ENCODE measurements at places on chromosomes 6 and 20. TPM values are rescaled to one million over a fixed set of nuclear protein-coding genes. Genes with fewer than 3 reads are reported as not detected.

The DEFB124 gene
- total RNA-seq: not detected

The FOXA2 gene
- 16.4 TPM for total RNA-seq

The PRICKLE4 gene
- total RNA-seq: 0.76 TPM

The TBC1D7 gene
- total RNA-seq: 34.0 TPM

The HTR1B gene
- total RNA-seq: 0.18 TPM

The SOX4 gene
- total RNA-seq: 11.8 TPM
